ENCODE measurements at places on chromosomes 7 and 10.

DNA sequence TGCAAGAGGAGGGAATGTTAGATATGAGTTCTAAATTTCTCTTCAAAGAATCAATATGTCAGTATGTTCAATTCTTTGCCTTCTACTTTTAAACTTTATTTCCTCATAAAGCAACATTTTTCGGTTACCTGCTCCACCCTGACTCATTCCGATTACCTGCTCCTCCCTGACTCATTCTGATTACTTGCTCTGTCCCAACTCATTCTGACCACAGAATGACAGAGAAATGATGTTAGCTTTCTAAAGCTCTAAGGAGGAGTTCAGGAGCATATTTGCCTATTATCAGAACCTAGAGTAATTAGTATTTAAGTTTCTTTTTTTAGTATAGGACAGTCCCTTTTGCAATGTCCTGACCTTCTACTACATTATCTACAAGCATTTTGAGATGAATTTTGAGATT is 24.5 kb upstream of the PPP1R9A start:
- DNase-seq: no peak

- no peak for DNase-seq
Measured at GRCh38 chr10:91434041-91434440, 23.9 kb downstream of the HECTD2 start.

DNA sequence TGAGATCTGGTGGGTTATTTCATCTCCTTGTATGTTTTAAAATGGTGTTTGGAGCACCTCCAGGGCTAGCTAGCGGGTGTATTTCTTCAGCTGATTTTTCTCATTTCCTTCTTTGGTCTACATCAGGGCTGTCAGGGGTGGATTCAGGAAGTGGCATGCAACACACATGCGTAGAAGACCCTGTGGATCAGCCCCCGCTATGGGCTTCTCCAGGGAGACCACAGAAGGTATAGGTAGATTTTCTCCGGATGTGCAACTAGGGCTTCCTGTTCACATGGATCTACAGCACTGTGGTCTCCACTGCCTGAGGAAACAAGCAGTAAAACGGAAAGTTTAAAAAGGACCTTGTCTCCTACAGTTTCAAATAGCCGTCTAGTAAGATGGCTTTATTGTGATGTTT is 10.4 kb downstream of the NUB1 start:
- DNase-seq: no peak

- DNase-seq: no peak
Measured at GRCh38 chr10:24674892-24675632, 48.6 kb downstream of the ARHGAP21 start.

DNA sequence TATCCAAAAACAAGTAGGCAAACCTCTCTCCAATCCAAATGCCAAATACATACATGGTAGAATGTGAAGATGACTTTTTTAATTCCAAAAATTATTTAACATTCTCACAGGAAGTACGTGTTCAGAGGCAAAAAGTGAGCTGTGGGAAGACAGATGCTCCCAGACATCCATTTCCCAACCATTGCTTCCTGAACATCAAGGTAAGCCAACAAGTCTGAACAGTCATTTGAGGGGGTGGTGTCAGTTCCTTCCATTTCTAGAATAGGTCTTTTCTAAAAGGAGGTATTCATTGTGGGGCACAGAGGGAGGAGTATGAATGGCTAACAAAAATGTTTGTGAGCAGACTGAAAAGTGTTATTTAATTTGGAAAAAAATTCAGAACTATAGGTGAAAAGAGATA is 49.1 kb downstream of the OSBPL3 start:
- no peak for DNase-seq

DNA sequence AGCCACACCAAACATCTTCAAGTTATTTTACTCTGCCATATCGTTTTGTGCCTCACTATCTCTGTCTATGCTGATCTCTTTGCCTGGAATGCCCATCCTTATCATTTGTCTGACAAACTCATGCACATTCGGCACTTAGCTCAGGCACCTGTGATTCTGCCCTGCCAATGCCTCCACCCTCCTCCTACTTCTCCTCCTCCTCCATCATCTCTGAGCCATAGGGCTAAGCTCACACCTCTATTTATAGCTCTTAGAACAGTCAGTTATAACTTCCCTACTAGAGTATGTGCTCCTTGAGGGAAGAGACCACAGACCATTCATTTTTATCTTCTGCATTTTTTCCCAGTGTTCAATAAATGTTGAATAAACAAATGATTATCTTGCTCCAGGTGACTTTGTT is 51.2 kb upstream of the CDK13 start:
- DNase-seq: no peak

GRCh38 chr10:71269301-71270288 is 49.5 kb upstream of the SLC29A3 start:
- no peak for DNase-seq

DNA sequence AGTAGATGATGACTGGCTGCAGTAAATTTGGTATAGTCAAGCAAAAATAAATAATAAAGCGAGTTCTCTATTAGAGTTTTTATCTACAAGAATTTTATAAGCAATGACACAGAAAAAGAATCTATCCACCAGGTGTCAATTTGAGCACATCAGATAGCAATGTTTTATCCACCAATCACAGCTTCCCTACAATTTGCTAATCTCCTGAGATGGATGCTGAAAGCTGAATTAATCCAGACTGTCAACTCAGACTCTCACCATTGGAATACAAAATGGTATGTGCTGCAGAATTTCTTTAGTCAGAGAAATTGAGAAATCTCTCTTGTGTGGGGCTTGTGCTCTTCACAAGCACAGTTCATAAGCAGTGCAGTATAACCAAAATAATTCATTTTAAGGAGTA is 888.9 kb upstream of the GHITM start:
- no peak for DNase-seq

- no peak for DNase-seq
Measured at GRCh38 chr7:151468217-151469018, 28.5 kb upstream of the CRYGN start.

GRCh38 chr10:50271564-50272250 is 20.4 kb upstream of the ASAH2 start:
- no peak for DNase-seq

DNA sequence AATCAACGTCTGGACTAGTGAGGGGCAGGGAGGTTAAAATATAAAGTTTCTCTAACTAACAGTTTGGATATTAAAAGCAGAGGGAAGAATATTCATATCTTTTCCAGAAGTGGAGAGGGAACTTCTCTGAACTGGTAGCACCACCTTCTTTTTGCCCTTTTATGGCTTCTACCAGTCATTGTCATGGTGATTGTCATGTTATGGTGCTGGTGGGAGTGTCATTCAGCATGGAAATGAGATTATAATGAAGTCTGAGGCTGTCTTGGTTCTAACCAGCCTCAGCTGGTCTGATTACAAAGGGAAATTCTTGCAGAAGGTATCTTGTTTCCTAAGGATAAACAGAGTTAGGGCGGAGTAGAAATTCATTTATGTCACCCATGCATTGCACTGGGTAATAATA is 523.8 kb downstream of the ZWINT start:
- DNase-seq: no peak

- peak; percentile 2 for DNase-seq
Measured at GRCh38 chr7:45259966-45260646, 102.5 kb downstream of the RAMP3 start.

GRCh38 chr7:29285444-29285793 is 90.8 kb downstream of the CHN2 start:
- DNase-seq: peak; percentile 89

DNA sequence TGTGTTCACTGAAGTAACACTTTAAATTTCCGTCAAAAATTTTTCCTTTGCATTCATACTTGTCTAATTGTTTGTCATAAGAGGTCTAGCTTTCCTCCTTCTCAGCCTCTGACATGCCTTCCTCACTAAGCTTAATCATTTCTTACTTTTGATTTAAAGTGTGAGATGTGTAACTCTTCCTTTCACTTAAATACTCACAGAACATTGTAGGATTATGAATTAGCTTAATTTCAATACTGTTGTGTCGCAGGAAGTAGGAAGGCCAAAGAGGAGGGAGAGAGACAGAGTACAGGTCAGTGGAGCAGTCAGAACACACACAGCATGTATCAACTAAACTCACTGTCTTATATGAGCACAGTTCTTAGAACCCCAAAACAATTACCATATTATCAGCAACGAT is 99.0 kb downstream of the SRPK2 start:
- no peak for DNase-seq

DNA sequence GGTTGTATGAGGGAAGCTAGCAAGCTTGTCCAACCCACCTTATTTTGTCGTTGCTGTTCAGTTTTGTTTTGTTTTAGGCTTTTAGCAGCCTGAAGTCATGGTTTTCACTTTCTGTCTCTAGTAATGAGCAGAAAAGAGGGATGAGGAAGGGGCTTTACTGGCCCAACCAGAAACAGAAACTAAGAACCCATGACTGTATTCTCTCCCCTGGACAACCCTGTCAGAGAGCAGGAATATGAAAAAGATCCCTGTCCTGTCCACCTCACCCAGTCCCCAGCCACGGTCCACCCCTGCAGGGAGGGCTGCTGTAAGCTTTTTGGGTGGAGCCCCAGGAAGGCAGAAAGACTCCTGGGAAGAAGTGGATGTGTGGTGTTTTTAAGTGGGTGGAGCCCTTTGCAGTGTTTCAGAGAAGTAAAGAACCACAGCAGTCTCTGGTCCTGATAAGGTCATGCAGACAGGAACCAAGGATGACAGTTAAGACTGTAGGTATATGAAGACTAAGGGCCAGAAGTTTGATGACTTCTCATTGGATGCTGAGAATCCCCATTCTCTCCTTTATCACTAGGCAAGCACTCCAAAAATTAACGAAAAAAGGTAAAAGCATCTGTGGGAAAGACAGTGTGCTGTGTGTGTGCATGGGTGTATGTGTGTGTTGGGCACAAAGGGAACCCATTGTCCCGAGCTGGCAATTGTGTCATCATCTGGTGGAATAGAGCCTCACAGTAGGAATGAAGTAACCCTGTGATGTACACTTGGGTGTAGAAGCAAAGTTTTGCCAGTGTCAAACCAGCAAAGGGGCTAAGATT is 13.8 kb downstream of the MRPL32 start:
- DNase-seq: no peak

GRCh38 chr7:135597181-135597925 is 39.6 kb downstream of the NUP205 start:
- DNase-seq: no peak

- no peak for DNase-seq
Measured at GRCh38 chr10:26711324-26711723, 13.8 kb downstream of the PDSS1 start.

- no peak for DNase-seq
Measured at GRCh38 chr7:100169147-100169850, 882 bp upstream of the GAL3ST4 start.

GRCh38 chr10:48504141-48504885 is 100.6 kb downstream of the ARHGAP22 start:
- no peak for DNase-seq

DNA sequence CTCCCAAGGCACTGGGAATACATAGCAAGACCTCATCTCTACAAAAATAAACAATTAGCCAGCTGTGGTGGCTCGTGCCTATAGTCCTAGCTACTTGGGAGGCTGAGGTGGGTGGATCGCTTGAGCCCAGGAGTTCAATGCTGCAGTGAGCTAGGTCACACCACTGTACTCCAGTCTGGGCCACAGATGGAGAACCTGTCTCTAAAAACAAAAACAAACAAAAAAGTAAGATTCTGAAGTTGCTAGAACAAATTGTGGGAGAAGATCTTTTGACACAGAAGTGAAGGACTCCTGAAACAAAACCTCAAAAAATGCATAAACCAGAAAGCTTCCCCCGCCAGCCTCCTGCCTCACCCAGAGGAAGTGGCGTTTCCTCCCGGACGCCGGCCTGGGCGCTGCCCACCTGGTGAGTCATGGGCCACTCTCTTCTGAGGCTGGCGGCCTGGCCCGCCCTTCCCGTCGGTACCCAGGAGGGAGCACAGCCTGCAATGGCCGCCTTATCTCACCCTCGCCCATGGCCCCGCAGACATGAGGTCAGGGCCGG is 25.4 kb upstream of the ELN start:
- no peak for DNase-seq

GRCh38 chr7:20218279-20218678 is 1.1 kb upstream of the MACC1 start:
- no peak for DNase-seq

GRCh38 chr7:94634502-94634901 is 21.4 kb downstream of the SGCE start:
- DNase-seq: no peak

DNA sequence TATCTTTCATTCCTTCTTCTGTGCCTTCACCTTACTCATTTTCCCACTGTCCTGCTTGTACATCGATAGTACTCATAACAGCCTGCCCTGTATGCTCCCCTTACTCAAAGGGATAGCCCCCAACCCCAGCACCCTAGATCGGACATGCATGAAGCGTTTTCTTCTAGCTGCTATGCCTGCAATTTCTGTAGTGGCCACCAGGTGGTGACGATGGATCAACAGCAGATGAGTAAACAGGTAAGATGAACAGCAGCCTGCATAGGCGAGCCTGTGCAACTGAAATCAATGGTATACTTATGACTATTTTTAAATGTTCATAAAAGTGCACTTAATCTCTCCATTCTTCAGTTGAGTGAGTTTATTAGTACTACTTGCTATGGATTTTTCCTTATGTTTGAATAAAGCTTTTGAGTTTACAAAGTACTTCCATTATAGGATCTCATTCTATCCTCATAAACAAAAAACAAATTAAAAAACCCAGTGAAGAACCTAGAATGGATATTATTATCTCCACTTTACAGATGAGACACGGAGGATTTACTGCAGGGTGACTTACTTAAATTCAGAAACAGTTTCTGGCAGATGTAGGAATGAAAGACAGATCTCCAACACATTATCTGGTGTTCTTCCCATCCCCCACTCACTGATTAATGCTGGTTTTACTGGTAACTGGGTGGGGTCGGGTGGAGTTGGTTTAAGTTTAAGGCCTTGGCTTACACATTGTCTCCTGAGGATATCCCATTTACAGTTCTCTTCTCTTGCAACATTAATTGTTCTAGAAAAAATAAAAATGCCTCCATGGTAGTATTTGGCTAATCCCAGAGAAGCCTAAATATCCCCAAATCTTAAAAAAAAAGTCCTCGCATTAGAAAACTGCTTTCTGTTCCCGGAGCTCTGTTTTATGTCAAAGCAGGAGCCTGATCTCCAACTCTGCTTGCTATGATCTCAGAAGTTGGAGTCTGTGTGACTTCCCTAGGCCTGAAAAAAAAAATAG is 222.1 kb downstream of the GLI3 start:
- DNase-seq: no peak

DNA sequence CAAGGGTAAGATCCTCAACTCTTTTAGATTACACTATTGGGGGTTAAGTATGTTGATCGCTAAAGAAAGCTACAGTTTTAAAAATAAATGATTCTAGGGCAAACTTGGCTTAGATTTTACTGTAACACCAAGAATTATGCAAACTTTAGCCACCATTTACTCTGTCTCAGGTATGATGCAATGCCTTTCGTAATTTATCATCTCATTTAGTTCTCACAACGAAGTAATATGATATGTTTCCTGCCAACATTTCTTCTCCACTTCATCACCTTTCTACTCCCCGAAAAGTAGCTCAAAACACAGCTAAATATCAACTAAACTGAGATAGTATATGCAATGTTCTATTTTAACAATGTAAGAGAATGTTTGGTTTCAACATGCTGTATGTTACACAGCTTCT is 21.1 kb downstream of the FAM133B start:
- DNase-seq: no peak
